ENCODE measurements at places on chromosomes 2 and 18.

GRCh38 chr18:10387399-10387798, 67.0 kb upstream of the APCDD1 start:
- no peak for DNase-seq

DNA sequence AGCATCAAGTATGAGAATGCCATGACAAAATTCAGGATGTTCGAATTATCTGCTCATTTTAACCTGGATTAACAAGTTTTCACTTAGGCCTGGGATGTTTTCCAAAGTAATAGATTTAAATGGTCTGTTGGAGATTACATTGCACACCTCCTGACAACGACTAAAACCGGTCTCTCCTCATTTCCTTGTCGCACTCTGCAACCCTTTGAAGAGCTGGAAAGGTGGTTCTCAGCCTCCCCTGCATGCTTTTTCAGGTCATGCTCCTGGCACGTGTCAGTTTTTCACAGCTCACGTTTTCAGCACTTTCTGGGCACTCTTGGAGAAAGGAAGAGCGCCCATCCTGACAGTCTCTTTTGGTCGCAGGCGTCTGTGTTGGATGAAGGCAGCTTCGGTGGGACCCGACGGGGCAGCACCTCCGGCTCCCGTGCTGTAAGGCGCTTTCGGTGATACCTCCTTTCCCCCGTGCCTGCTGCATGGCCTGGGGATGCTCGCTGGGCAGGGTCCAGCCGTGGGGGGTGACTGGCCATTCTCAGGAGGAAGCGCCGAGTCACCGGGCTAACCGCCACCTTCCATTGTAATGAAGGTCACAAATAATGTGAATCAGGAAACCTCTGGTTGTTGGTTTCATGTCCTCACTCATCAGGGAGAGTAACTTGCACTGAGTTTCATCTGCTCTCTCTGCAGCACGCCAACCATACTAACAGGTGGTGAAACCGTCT, 63.5 kb upstream of the RBM44 start:
- no peak for DNase-seq

- no peak for DNase-seq
Measured at GRCh38 chr2:38213619-38214167, 137.7 kb upstream of the CYP1B1 start.

GRCh38 chr2:178426388-178426787, 24.6 kb downstream of the PRKRA start:
- DNase-seq: no peak

- DNase-seq: no peak
Measured at GRCh38 chr2:174624895-174625430, 27.4 kb upstream of the WIPF1 start.

DNA sequence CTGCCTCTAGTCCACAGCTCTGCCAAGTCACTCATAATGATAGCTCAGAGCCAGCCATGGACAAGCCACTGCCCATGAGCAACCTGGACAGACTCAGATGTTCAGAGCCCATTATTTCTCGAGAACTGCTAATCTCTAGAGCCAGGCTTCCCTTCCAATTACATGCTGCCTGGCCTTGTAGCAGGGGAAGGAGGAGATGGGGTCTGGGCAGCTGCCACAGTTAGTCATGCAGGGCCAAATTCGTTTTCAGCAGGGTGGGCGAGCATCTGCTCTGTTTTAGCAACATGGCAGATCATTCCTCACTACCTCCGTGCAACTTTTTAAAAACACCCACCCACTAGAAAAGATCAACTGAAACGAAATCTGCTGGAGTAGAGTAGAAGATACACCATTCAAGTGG, 141.8 kb downstream of the MYO5B start:
- DNase-seq: no peak

DNA sequence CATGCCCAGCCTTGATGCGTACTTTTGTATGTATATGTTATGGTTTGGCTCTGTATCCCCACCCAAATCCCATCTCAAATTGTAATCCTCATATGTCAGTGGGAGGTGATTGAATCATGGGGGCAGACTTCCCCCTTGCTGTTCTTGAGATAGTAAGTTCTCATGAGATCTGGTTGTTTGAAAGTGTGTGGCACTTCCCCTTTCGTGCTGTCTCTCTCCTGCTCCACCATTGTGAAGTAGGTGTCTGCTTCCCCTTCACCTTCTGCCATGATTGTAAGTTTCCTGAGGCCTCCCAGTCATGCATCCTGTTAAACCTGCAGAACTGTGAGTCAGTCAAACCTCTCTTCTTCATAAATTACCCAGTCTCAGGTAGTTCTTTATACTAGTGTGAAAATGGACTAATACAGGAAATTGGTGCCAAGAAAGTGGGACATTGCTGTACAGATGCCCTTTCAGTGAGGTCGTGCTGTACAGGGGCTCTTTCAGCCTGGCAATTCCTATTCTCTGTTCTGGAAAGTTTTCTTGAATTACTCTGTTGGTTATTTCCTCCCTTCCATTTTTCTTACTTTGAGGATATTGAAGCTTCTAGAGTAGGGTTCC, 38.2 kb downstream of the KCMF1 start:
- no peak for DNase-seq

GRCh38 chr2:136332436-136333095, 214.6 kb upstream of the CXCR4 start:
- no peak for DNase-seq

- no peak for DNase-seq
Measured at GRCh38 chr18:57113799-57114420, 33.0 kb upstream of the BOD1L2 start.

DNA sequence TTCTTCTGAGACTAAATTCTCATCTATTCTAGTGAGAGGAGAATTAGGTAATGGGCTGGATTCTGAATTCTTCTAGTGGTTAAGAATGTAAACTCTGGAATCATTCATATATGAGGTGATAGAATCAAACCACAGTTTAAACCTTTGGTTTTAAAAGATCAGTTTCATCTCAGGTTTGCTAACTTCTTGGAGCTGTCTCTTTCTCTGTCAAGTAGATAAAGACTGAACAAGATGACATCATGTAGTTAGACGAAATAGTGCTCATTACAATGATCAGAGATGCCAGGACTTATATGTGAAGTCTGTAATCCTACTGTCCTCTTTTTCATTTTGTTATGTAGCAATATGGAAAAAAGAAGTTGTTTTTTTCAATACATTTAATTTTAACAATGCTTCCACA, 4.9 kb downstream of the CEBPZOS start:
- no peak for DNase-seq
